Activated CD4-positive, alpha-beta memory T cell treated with anti-CD3 and anti-CD28 coated beads, Interleukin-2, amount 10 ng/mL, durations not matched to agents 7 days and 5 days (primary cell): ENCODE measurements at places on chromosomes 5 and 9. TPM values are rescaled to one million over a fixed set of nuclear protein-coding genes. Genes with fewer than 3 reads are reported as not detected.

DNA sequence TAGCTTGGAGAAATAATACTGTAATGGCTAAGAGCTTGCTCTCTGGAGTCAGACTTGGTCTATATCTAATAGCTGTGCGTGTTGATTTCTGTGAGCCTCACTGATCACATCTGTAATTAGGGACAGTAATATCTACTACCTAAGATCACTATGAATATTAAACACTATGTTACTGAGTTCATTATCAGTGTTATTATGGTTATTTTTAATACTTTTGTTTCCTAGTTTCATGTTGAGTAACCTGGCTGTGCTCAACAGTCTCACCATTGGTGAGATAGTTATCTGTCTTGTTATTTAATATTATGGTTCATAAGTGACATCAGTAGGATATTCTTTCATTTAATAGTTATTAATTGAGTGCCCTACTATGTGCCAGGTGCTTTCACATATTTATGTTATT, 22.4 kb upstream of the CAVIN4 start:
- no peak for DNase-seq

DNA sequence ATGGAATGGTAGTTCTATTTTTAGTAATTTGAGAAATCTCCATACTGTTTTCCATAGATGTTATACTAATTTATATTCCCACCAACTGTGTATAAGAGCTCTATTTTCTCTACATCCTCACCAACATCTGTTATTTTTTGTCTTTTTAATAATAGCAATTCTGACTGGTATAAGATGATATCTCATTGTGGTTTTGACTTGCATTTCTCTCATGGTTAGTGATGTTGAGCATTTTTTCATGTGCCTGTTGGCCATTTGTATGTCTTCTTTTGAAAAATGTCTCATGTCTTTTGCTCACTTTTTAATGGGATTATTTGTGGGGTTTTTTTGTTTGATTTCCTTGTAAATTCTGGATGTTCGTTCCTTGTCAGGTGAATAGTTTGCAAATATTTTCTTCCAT, 154.4 kb downstream of the ZSWIM6 start:
- DNase-seq: no peak

Gene ZFP2
- 0.15 TPM for total RNA-seq

Gene PCDHGA12
- not detected for total RNA-seq

- no peak for DNase-seq
These were observed 6.5 kb downstream of the MCIDAS start for GRCh38 chr5:55220433-55221185.
